ENCODE measurements at places on chromosomes 12 and 14. TPM values are rescaled to one million over a fixed set of nuclear protein-coding genes. Genes with fewer than 3 reads are reported as not detected.

DNA sequence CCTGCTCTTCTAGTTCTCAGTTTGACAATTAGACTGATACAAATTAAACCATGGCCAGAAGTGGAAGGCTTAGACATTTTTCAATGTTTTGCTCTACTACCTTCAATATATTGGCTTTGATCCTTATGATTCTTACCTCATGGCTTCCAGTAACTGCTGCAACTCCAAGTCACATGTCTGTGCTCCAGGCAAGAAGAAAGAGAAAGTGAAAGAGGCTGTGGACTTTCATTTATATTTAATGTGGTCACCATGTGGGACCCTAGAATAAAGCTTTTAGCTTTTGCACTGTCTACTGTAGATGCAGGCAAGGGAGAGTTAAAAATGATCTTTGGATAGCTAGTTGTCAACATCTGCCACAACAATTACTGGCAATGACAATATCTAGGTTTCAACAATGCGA is 214.3 kb upstream of the PDE3A start:
- DNase-seq: no peak

GRCh38 chr12:3288690-3289089 is 202.3 kb upstream of the PRMT8 start:
- no peak for DNase-seq

GRCh38 chr14:34359420-34360117 is 102.5 kb downstream of the SPTSSA start:
- no peak for DNase-seq

DNA sequence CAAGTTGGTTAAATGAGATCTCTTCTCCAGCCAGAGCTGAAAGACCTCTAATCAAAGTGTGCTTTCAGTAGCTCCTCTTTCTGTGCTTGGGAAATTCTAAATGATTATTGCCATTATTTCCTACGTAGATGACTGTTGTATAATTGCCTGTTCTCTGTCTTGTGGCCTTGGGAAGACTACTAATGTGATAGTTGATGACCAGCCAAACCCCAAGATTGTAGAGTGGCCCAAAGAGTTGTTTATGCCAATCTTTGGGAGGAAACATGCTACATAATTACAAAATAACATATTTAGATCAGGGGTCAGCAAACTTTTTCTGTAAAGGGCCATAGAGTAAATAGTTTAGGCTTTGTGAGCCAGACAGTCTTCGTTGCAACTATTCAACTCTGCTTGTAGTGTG is 135.1 kb upstream of the DIO2 start:
- DNase-seq: no peak

GRCh38 chr14:49892301-49892635 is 614 bp upstream of the ARF6 start:
- DNase-seq: no peak

- DNase-seq: no peak
These were observed 138.7 kb downstream of the MED13L start for GRCh38 chr12:116138781-116139180.

GRCh38 chr14:92039063-92039718 is 668 bp downstream of the TRIP11 start:
- DNase-seq: peak; percentile 50

DNA sequence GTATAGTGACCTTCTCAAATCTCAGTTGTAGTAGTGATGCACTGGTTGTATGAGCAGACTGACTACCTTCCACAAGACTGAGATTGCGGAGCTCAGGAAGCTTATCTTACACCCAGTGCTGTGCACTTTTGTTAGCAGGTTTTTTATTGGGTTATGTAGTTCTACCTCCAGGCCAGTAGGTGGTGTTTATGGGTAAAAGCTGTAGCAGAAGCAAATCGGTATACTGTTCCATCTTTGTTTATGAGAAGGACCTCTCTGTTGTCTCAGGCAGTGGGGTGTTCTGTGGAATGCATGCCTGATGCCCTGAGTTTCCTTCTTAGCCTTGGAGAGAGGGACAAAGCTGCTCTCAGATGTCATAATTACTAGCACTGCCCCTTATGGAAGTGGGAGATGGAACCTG is 217.8 kb downstream of the LRFN5 start:
- DNase-seq: no peak

GRCh38 chr14:66311990-66312389 is 174.2 kb upstream of the CCDC196 start:
- DNase-seq: no peak

DNA sequence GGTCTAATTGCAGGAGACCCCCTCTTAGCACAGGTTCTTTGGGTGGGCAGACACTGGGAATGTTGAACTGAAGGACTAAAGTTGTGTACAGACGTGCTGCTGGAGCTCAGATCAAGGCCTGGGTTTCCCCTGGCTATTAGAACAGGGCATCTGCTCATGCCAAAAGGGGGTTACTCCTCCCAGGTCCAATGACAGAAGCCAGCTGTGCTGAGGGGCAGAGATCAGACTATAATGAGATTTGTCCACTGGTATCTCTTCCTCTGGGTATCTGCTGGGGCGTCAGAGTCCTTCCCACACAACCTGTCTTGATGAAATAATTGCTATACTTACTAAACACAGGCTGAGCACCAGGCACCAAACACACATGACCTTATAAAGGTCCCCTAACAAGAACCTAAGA is 42.6 kb downstream of the LTBP2 start:
- no peak for DNase-seq

GRCh38 chr12:80551897-80552296 is 107.9 kb downstream of the PTPRQ start:
- no peak for DNase-seq

GRCh38 chr12:132084621-132085290 is 59.4 kb downstream of the DDX51 start:
- DNase-seq: peak; percentile 75

- no peak for DNase-seq
These were observed 233.0 kb downstream of the EGLN3 start for GRCh38 chr14:33717866-33718265.

The RNASE7 gene
- not detected for total RNA-seq

The CCDC196 gene
- not detected for total RNA-seq

The PRB3 gene
- not detected for total RNA-seq

The CLEC2B gene
- total RNA-seq: not detected

The PZP gene
- 2.2 TPM for total RNA-seq

The FLRT2 gene
- total RNA-seq: 7.8 TPM

The COPS7A gene
- total RNA-seq: 25.1 TPM

The CKAP4 gene
- total RNA-seq: 76.7 TPM

The REP15 gene
- 4.0 TPM for total RNA-seq

The EPYC gene
- not detected for total RNA-seq

All from endothelial cell (in vitro differentiated cells).